ENCODE measurements at places on chromosomes 4 and X.

DNA sequence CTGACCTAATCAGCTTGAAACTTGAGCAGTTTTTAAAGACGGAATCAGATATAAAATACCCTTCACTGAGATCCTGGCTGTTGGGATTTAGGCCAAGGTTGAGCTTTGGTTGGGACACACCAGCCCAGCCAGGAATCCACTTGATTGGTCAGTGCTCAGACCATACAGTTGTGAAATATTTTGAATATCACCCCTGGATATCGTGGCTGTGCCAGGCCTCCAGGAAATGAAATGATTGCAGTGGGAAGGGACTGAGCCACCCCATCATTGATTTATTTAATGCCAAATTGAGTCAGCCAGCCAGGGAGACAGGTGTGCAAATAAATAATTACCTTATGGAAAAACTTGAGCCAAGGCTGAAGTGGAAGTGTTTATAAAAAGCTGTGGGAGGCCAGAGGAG is 128.4 kb upstream of the SCML1 start:
- no peak for DNase-seq

DNA sequence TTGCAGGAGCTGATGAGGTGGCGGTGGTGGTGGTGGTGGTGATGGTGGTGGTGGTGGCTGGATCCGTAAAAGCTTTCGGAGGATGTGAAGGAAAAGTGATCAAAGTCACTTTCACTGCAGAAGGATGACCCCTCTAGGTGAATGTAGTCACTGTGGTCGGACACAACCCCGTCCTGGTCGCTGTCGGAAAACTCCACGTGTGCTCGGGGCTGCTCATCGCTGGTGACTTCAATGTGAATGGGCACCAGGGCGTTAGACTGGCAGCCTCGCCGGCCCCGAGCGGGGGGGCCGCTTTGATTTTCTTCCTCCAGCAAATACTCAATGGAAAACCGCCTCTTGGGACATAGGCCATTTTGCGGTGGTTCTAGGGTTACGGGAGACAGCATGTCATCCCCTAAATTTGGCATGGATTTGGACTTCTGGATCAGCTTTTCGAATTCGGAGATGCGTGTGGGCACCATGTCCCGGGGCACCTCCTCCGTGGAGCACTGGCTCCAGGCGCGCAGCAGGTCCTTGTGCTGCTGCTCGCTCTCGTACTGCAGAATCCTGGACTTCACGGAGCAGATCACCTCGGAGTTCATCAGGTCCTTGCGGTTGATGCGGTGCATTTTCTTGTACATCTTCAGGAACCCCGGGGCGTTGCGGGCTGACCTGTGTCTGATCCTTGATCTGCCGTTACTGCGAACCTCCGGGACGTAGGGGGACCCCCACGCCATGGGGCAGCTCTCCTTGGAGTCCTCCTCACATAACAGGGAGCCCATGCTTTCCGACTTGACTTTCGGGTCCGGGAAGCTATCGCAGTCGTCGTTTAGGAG is 88.3 kb upstream of the PDLIM3 start:
- no peak for DNase-seq

- DNase-seq = no peak
Observed at GRCh38 chr4:101200561-101200960, 146.8 kb downstream of the PPP3CA start.

- DNase-seq = no peak
Observed at GRCh38 chr4:164402554-164402953, 351.4 kb upstream of the SMIM31 start.

DNA sequence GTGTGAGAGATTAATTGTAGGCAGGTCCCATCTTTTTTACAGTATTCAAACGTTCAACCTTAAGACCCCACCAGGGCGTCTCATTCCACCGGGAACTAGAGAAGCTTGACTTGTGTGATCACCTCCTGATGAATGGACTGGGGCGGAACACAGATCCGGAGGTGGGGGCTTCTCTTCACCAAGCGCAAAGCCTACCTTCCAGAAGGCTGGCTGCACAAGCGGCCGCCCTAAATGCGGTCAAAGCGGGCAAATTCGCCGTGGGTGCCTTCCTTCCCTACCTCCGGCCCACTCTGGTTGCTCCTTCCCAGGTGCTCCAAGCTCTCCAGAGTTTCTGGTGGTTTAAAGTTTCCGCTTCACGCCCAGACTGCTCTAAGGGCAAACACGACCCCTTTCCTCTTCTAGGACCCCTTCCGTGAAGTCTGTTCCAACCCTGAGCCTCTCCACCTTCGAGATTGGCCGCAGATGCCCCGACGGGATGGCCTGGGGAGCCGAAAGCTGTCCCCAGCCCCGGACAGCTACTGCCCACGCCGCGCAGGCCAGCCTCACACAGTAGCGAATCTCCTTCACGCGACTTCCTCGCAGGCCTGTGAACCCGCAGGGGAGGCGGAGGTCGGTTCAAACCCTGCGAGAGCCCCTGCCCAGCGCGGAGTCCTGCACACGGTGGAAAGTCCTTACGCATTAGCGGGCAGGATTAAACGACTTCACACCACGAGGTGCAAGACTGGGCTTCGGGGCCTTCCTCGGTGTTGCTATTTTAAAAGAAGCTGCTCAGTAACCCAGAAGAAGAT is 1.6 kb upstream of the WWC2 start:
- no peak for DNase-seq

DNA sequence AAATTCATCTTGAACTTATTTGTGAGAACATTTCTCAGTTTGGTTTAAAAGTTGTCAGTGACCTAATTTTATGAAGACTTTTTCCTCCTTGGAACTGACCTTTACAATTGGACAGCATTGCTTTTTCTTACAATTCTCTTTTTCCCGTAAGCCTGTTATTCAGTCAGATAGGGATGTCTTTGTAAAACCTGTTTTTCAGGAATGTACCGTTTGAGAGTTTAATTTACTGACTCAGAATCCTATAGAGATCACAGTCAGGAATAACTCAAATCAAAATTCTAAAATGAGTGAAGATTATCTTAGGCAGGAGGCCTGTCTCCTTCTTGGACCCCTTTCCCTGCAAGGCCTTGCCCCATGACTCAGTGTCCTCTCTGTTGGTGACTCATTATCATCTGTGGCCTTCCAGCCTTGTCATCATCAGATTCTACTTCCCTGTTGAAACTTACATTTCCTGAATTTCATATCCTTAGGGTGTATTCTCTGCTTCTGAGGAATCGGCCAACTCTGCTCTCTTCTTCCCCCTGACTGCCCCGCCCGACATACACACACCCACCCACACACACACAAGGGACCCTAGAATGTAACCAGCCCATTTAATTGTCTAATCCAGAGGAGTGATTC is 99.8 kb downstream of the ARHGAP10 start:
- DNase-seq = no peak

DNA sequence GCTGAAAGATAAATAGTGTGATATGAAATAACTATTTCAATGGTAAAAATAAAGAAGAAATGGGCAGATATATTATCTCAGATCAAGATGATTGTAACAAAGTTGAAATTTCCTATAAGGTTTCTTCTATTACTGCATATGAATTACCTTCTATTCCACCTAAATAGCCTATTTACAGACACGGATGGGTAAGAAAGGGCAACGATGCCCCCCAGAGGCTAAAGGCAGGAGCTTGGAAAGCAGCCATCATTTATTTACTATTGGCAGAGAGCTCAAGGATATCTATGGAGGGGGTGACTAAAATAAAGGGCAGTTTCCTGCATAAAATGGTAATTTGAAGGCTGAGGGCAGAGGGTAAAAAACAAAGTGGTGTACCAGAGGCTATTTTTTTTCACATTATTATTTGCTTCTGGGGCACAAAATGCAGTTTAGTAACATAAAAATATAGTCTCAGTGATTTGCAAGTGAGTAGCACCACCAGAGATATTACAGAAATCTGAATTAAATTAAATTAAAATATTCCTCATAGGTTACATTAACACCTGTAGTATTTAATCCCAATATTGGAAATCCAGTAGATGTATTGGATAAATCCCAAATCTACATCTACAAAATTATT is 123.1 kb downstream of the BTC start:
- DNase-seq = peak; percentile 10

- DNase-seq = no peak
Observed at GRCh38 chrX:3129256-3129655, 88.0 kb downstream of the ARSF start.

- no peak for DNase-seq
Observed at GRCh38 chrX:109871121-109871888, 131.6 kb upstream of the TMEM164 start.

DNA sequence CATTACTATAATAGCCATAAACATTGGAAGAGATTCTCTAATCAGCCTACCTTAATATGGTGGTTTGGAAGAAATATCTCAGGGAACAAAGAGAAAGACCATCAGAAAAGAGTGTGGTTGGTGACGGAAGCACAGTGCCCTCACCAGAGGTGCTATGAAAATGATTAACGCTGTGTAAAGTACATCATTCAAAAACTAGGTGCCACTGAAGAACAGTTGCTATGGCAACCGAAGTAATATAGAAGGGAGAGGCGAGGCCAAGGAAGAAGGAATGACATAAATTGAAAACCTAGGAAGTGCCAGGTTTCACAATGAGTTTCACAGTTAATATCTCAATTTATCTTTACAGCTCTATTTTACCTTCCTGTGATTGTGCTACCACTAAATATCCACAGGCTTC is 57.0 kb upstream of the ARSJ start:
- DNase-seq = no peak

DNA sequence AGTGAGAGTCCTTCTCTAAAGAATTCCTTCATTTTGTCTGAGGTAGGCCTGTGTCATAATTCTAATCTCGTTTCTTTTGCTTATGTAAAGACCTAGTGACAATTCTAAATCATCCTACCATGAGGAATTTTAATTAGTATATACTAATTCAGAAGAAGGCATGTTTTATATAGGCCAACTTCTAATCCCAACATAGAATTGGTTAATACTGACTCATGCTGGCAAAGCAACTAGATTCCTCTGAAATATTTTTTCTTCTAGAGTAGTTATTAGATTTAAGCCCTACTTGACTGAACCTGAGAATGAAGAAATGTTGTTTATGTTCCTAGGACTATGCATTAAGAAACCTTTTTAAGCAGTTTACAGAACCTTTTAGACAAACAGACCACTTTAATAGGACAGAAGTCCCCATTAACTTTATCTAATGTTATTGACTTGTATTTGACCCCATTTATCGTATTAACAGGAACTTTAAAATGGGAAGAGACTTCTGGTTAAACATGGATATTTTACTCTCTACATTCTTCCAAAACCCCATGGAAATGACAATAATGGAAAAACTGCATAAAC is 56.1 kb upstream of the EIF1AX start:
- DNase-seq = no peak

GRCh38 chr4:128787509-128788311 is 21.8 kb upstream of the JADE1 start:
- DNase-seq = no peak

GRCh38 chrX:9433596-9433995 is 31.3 kb upstream of the TBL1X start:
- DNase-seq = no peak

GRCh38 chr4:153261914-153262313 is 57.7 kb downstream of the TRIM2 start:
- DNase-seq = no peak

- DNase-seq = no peak
Observed at GRCh38 chr4:77360451-77360850, 203.4 kb downstream of the CCNG2 start.

GRCh38 chr4:40264995-40265909 is 68.4 kb downstream of the RHOH start:
- DNase-seq = no peak

- DNase-seq = no peak
Observed at GRCh38 chr4:103152381-103152780, 45.8 kb downstream of the CENPE start.

DNA sequence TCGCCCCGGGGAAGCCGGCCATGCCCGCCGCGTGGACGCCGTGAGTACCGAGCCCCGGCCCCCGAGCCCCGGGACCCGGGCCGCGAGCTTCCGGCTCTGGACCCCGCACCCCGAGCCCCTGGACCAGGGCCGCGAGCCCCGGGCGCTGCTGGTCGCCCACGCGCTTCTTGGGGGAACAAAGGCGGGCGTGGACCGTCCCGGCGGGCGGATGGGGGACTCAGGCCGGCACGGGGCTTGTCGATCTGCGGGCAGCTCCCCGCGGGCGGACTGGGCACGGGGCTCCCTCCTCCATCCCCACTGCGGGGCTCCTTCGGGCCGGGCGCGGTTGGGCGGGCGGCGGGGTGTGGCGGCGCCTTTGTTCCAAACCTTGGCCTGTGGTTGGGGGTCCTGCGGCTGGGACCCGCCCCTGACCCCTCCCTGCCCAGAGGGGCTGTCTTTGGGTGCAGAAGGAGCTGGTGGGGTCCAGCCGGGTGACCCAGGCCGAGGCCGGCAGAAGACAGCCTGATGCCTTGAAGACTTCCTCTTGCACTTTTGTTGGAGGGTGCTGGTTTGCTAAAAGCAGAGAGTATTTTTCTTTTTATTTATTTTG is 25.2 kb upstream of the ADD1 start:
- DNase-seq = no peak

- DNase-seq = no peak
Observed at GRCh38 chr4:54588404-54588803, 69.4 kb upstream of the KIT start.

- no peak for DNase-seq
Observed at GRCh38 chr4:47167081-47168035, 136.0 kb downstream of the GABRB1 start.

DNA sequence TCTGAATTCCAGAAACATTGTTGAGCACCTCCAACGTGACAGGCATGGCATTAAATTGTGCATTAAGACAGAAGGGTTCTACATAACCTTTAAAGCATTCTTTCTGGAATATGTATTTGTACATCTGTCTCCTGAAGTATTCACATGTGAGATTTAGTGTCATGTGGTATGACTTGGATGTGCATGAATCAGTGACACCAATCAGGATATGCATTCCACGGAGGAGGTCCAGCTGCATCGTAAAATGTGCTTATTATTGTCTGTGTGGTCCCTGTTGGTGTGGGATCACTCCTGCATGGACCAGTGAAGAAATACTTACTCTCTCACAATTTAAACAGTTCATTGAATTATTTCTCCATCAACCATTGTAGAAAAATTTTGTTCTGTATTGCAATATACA is 149.0 kb downstream of the MID1 start:
- no peak for DNase-seq

DNA sequence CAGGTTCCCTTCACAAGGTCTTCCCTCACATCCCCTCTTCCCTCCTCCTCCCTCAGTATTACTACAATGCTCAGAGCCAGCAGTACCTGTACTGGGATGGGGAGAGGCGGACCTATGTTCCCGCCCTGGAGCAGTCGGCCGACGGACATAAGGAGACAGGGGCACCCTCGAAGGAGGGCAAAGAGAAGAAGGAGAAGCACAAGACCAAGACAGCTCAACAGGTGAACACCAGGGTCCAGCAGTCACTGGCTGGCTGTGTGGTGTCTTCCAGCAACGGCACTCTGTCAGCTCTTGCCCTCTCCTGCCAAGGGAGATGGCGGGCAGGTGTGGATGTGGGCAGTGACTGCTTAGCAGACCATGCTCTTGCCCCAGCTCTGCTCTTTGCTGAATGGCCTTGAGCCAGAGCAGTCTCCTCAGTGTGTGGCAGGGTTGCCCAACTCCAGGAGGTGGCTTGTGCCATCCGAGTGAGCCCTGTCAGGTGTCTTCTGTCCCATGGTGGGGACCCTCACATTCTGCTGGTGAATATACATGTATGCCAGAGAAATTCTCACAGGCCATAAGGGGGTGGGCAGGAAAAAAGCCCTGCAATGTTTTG is 11.4 kb upstream of the UBA1 start:
- no peak for DNase-seq

- no peak for DNase-seq
Observed at GRCh38 chr4:181006499-181007260, 1236.5 kb upstream of the TENM3 start.
